Activated CD4-positive, alpha-beta T cell treated with anti-CD3 and anti-CD28 coated beads, Interleukin-2, amount 50 U/mL, for 16 hours (primary cell): ENCODE measurements at places on chromosomes 16 and 17.

GRCh38 chr17:56756536-56756935, 77.2 kb downstream of the C17orf67 start:
- DNase-seq, result no peak

- DNase-seq, result no peak
Observed at GRCh38 chr16:7650431-7650830, 317.8 kb downstream of the RBFOX1 start.

GRCh38 chr17:9389111-9389527, 186.5 kb downstream of the STX8 start:
- peak; percentile 48 for DNase-seq

DNA sequence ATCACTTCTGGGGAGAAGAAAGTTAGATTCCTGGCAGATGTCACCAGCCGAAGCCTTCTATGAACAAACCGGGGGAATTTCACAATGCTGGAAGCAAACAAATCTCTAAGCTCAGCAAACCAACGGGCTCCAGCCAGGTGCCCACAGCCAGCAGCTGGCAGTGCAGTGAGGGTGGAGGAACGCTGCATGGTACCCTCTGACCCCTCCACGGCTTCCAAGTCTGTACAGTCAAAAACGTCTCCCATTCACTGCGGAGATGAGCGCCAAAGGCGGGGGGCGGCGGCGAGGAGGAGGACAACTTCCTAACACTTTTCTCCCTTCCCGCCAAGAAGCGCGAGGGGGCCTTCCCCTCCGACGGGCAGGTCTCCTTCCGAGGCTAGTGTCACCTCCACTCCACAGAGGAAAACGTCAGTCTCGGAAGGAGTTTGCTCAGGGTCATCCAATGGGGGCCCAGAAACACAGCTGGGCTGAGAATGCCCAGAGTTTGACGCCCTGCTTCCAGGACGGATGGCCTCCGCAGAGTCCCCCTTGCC, 924 bp downstream of the ZNF598 start:
- DNase-seq, result peak; percentile 47

- DNase-seq, result no peak
Observed at GRCh38 chr16:58022601-58023371, 2.8 kb upstream of the MMP15 start.

DNA sequence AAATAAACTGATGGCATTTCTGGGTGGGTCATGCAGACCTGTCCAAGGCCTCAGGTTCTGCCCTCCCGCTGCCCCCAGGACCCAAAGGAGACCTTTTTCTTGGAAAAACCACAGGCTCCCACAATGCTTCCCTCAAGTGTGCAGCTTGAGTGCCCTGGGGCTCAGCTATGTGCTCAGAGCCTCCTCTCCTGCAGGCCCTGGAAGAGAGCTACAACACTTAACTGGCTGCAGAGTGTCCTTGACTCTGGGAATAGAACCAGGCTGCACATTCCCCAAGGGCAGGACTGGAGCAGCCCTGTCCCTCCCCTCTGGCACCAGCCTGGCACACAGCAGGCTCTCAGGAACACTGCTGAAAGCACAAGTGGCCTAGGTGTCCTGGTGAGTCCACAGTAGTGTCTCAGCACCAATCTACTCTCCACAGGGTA, 4.8 kb upstream of the SREBF1 start:
- no peak for DNase-seq

DNA sequence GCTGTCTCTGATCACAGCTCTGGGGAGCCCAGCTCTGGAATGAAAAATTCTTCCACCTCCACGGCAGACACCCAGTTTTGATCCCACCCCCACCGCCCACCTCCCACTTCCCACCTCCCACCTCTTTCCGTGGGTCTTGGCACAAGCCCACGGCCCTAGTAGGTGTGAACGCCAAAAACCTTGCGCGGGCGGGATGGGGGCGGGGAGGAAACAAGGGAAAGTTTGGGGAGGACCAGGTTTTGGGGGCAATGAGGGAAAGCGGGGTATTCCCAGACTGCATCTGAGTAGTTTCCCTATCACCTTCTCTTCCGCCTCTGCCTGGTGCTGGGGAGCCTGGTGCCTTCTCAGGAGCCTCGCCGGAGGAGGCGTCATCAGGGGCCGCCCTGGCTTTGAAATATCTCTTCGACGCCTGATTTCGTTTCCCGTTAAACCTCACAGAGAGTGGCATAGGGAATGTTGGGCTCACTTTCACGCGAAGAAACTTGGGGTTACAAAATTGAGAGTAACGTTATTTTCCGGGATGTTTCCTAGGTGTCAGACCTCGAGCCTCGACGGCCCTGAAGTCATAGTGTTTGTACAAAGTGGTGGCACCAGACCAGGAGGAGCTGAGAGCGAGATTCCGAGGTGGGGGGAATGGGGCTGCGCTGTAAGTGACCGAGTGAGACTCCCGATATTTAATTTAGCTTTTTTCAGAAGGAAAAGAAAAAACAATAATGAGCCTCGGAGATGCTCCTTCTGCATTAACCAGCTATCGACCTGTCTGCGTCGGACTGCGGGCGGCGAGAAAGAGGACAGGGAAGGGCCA, 1.6 kb upstream of the IRX3 start:
- DNase-seq, result no peak

DNA sequence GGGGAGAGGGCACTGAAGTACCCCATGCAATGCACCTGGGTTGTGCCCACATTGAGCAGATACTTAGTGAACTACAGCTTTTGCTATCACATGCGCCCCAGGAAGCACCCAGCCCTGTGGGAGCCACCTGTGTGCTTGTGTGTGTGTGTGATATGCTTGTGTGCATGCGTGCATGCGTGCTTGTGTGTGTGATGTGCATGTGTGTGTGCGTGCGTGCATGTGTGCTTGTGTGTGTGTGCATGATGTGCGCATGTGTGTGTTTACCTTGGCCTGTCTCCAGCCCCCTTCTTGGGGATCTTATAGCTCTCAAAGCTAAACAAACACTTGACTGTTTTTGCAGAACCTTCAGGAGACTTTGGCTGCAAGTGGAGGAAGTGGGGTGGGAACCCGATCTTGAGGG, 841 bp downstream of the C16orf89 start:
- no peak for DNase-seq

- DNase-seq, result no peak
Observed at GRCh38 chr16:81553814-81554675, 109.4 kb downstream of the CMIP start.

- DNase-seq, result no peak
Observed at GRCh38 chr17:57356719-57357391, 100.5 kb downstream of the MSI2 start.

DNA sequence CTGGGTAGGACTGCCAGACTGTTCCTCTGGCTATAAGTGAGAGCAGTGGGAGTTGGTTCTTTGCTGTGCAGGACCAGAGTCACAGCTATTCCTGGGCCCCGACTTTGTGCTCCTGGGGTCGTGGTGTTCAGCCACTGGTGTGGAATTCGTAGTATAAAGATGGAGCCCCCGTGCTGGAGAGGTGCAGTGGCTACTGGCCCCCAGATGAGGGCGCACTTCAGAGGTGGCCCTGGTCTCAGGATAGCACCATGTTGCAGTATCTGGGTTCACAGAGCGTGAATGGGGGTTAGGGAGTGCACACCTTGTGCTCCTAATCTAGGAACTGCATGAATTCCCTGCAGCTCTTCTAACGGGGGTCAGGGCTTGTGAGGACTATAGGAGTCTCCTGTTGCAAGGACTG, 21.1 kb downstream of the TANC2 start:
- DNase-seq, result no peak

DNA sequence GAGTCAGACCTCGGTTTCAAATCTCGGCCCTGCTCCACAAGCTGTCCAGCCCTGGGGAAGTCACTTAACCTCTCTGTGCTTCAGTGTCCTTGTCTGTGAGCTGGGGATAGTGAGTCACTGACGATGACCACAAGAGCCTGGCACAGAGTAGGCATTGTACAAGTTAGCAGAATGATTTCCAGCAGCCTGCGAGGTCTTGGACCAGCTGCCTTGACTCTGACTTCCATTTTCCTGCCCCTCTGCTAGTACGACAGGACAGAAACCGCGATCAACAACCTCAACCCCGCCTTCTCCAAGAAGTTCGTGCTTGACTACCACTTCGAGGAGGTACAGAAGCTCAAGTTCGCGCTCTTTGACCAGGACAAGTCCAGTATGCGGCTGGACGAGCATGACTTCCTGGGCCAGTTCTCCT, 20.7 kb downstream of the CPNE2 start:
- no peak for DNase-seq

GRCh38 chr16:31351942-31352325, 3.0 kb upstream of the ITGAX start:
- peak; percentile 53 for DNase-seq

DNA sequence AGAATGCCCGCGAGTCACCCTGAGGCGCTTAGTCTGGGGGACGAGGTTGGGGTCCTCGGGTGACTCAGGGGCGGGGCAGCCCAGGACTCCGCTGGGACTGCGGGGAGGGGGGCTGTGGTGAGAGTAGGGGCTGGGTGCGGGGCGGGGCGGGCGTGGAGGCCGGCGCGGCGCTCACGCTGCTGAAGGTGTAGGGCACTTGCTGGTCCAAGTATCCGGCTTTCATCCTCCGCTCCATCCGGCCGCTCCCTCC, 832 bp downstream of the ETV4 start:
- DNase-seq, result no peak

- peak; percentile 5 for DNase-seq
Observed at GRCh38 chr17:40903129-40903847, 18.2 kb upstream of the KRT20 start.

DNA sequence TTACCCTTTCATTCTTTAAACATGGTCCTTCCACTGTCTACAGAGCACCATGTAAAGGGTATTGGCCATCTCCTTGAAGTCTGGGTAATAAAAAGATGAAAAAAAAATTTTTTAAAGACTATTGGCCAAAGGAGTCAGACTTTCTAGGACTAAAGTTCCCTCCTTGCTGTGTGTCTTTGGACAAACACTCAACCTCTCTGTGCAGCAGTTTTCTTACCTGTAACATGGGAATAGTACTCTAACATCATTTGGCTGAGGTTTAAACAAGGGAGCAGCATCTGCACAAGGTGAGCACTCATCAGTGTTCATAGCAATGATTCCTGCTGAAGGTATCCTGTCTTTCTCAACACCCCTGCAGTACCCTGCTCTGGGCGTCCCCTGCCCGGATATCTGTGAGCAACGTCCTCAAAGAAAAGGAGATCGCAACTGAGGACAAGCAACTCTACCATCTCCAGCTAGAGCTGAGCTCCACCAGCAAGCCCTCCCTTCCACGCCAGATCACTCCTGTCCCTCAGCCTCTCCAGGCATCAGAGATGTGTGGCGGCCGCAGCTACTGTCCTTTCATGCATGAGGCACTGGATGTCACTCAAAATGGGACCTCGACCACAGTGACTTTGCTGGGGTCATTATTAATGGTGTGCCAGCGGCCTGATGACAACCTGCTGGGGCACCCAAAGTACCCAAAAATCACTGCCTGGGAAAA, 29.5 kb upstream of the RPH3AL start:
- DNase-seq, result no peak

DNA sequence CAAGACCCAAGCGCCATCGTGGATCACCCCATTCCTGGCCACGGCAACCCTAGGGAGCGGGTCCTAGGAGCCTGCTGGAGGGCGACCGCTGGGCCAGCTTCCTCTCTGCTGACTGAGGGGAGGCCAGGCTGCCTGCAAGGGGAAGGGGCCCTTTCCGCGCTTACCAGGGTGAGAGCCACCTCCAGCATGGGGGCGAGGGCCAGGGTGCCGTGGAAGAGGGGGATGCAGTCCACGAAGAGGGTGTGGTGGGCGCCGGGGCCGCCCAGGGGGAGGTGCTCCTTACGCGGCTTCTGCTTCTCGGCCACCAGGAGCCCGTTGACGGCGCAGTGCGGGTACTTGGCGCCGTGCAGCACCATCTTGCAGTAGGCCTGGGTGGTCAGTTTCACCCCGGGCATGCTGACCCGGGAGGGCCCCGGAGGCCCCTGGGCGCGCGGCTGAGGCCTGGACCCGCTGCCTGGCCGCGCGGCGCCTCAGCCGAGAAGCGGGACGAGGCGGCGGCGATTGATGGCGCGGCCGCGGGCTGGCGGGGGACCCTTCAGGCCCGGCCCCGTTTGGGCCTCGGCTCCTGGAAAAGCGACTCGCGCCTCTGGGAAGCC, 345 bp downstream of the EMC8 start:
- peak; percentile 31 for DNase-seq

GRCh38 chr17:37182786-37183465, 192.9 kb upstream of the C17orf78 start:
- no peak for DNase-seq

- peak; percentile 24 for DNase-seq
Observed at GRCh38 chr16:54447576-54448440, 161.2 kb upstream of the IRX3 start.

GRCh38 chr16:65375651-65376050, 253.8 kb upstream of the CDH11 start:
- no peak for DNase-seq

DNA sequence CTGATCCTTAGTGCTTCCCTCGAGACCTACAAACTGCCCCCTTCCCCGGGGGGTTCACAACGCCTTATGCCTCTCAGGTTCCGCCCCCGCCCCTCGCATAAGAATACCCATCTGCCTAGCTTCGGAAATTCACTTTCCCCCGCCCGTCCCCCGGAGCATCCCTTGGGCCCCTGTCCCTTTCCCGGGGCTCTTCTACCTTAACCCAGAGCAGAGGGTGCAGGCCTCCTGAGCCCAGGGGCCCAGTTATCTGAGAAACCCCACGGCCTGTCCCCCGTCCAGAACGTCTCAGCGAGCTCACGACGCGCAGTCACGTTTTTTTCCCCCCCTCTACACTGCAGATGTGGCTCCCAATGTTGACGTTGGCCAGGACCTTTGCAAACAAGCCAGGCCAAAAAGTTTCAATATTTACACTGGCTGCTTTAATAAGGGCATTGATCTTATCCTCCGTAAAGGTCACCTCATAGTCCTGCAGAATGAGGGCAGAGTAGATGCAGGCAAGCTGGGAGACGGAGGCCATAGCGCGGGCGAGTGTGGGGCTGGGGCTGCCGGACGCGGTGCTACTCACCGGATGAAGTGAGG, 1.4 kb upstream of the NBR1 start:
- peak; percentile 32 for DNase-seq

DNA sequence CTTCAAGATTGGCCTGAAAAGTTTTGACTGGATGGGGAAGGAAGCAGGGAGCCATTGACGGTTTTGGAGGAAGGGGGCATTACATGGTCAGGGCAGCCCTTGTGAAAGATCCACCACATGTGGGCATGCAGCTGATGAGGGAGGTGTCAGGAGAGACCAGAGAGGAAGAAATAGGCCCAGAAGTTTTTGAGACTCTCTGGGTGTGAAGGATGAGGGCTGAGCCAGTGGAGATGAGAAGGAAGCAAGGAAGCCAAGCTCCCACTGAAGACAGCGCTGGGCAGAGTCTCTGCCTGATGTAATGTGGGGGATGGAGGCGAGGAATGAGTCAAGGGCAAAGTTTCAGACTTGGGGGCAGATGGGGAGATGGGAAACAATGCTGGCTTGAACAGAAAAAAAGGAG, 530 bp downstream of the CCL17 start:
- no peak for DNase-seq

GRCh38 chr16:56262551-56263245, 71.4 kb downstream of the GNAO1 start:
- no peak for DNase-seq

GRCh38 chr17:21517538-21518293, 141.6 kb downstream of the KCNJ12 start:
- no peak for DNase-seq

- no peak for DNase-seq
Observed at GRCh38 chr16:55330781-55331647, 7.0 kb downstream of the IRX6 start.

- DNase-seq, result no peak
Observed at GRCh38 chr17:75638893-75639292, 5.7 kb downstream of the SMIM5 start.

GRCh38 chr17:80191865-80192661, 22.2 kb downstream of the CARD14 start:
- DNase-seq, result no peak
